ENCODE measurements at places on chromosomes 5 and 9. TPM values are rescaled to one million over a fixed set of nuclear protein-coding genes. Genes with fewer than 3 reads are reported as not detected.

ORM2 gene
- not detected for total RNA-seq

NPDC1 gene
- 202 TPM for total RNA-seq

C9orf153 gene
- 0.92 TPM for total RNA-seq

FBP2 gene
- not detected for total RNA-seq

FAF2 gene
- total RNA-seq, result 23.1 TPM

DEPDC1B gene
- total RNA-seq, result 0.77 TPM

TSC1 gene
- total RNA-seq, result 51.2 TPM

SPATA6L gene
- total RNA-seq, result 9.2 TPM

F2RL2 gene
- not detected for total RNA-seq

RGS14 gene
- 76.7 TPM for total RNA-seq

FIBCD1 gene
- not detected for total RNA-seq

GHR gene
- not detected for total RNA-seq

SLCO6A1 gene
- not detected for total RNA-seq

TNFSF15 gene
- total RNA-seq, result not detected

ADCY2 gene
- not detected for total RNA-seq

ROR2 gene
- 0.37 TPM for total RNA-seq

RBM18 gene
- 19.1 TPM for total RNA-seq
